Airway epithelial cell (primary cell): ENCODE measurements at places on chromosomes 5 and 9. TPM values are rescaled to one million over a fixed set of nuclear protein-coding genes. Genes with fewer than 3 reads are reported as not detected.

Gene LCNL1
- total RNA-seq, result not detected in 2 replicates

Gene PHF24
- under 0.01 and 0.23 TPM in 2 replicates for total RNA-seq

Gene IER5L
- 39.1 and 52.2 TPM in 2 replicates for total RNA-seq

Gene DNAH5
- 0.42 and 2.2 TPM in 2 replicates for total RNA-seq

Gene GAPT
- not detected in 2 replicates for total RNA-seq

Gene ZNF608
- total RNA-seq, result 7.6 and 11.4 TPM in 2 replicates

Gene SMIM33
- total RNA-seq, result not detected in 2 replicates

Gene LECT2
- not detected in 2 replicates for total RNA-seq

Gene OBP2B
- not detected in 2 replicates for total RNA-seq
